Pancreas (tissue), 10 donors: ENCODE measurements at places on chromosomes 6 and 20. TPM values are rescaled to one million over a fixed set of nuclear protein-coding genes. Genes with fewer than 3 reads are reported as not detected.

GRCh38 chr6:108597572-108598304 lies 37.0 kb downstream of the FOXO3 start:
- peaks cover 14% of the 10 kb centered on the region for H3K4me1 ChIP-seq
- no peak overlapping the region for H3K4me3 ChIP-seq
- no peaks in the 10 kb centered on the region for H3K27me3 ChIP-seq
- no peaks in the 10 kb centered on the region for H3K36me3 ChIP-seq

CFAP61 gene
- total RNA-seq = 0.43 TPM

DNA sequence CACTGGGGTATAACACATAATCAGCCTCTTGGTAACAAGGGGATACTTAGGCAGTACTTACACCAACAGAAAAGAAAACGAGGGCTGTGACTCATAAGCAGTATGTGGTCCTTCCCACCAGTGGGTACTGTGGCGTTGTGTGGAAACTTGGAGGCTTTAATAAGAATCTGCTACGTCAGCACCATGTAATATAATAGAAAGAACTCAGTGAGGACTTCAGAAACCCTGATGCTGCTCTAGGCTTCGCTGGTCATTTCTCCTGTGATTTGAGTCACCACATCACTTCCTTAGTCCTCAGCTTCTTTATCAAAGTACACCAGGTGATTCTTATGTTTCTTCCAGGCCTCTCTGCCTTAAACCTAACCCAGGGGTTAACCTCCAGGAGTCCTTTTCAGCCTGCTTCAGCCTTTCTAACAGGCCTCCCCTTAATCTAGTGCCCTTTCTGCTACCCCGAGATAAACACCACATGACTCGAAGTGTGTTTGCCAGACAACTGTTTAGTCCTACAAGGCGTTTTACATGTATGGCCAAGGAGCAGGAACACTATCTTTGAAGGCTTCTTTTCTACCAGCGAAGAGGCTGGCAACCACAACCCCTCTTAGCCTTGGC lies 68.5 kb downstream of the FYN start:
- no peak overlapping the region for H3K27ac ChIP-seq
- no peaks in the 10 kb centered on the region for H3K27me3 ChIP-seq
- no peak overlapping the region for H3K4me3 ChIP-seq
- no peaks in the 10 kb centered on the region for H3K36me3 ChIP-seq
- DNase-seq = no peak
- H3K4me1 ChIP-seq = no peaks in the 10 kb centered on the region

GCM1 gene
- not detected for total RNA-seq
